ENCODE measurements at places on chromosomes 5 and 9.

DNA sequence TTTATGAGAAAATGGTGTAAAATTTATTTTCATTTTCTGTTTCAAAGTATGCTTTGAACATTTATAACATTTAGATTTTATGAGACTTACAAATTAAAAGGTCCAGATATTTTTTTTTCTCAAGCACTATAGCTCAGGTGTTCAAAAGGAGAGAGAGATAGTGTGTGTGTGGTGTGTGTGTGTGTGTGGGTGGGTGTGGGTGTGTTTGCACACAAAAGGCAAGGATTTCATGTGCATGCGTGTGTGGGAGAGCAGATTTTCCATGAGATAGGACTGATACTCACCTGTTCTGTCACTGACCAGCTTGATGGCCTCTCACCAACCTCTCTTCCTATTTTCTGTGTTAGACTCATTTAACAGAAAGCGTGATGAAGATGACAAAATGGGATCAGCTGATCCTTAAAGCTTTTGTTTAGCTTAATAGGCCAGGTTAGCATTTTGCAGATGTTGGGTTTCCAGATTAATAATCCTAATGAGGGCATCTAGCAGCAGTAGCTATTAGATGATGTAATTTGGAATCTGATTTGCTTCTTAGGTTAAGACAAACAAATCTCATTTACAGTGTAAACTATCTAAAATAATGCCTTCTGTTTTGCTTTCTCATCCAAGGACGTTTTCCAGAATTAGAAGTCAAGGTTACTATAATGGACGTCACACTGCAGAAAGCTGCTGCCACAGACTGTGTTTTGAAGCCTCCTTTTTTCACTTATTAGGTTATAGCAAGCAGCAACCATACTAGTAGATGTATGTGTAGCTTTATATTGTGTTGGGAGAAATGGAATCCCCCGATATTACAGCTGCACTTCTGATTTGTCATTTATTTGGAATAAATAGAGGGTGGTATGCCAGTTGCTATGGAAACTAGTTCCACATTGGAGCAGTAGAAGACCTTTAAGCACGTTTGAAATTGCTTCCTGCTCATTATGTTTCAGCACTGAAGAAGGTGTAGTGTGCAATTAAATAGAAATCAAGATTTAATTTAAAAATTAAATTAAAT lies 355.6 kb downstream of the TAF11L14 start:
- DNase-seq, result no peak

DNA sequence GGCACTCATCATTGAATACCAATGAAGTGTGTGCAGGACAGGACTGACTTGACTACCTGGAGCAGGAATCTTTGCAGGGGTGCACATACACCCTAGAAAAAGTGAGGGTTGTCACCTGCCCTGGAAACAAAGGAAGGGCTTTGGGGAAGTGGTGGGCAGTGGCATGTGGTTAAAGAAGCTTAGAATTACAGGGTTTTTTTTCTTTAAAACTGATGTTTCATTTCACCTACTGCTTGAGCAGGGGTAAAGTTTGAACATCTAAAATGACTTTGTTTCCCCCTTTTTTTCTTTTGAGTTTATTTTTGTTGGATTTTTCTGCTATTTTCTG lies 2.0 kb upstream of the KDM3B start:
- DNase-seq, result no peak

GRCh38 chr9:133260334-133261102 lies 14.5 kb downstream of the ABO start:
- no peak for DNase-seq

DNA sequence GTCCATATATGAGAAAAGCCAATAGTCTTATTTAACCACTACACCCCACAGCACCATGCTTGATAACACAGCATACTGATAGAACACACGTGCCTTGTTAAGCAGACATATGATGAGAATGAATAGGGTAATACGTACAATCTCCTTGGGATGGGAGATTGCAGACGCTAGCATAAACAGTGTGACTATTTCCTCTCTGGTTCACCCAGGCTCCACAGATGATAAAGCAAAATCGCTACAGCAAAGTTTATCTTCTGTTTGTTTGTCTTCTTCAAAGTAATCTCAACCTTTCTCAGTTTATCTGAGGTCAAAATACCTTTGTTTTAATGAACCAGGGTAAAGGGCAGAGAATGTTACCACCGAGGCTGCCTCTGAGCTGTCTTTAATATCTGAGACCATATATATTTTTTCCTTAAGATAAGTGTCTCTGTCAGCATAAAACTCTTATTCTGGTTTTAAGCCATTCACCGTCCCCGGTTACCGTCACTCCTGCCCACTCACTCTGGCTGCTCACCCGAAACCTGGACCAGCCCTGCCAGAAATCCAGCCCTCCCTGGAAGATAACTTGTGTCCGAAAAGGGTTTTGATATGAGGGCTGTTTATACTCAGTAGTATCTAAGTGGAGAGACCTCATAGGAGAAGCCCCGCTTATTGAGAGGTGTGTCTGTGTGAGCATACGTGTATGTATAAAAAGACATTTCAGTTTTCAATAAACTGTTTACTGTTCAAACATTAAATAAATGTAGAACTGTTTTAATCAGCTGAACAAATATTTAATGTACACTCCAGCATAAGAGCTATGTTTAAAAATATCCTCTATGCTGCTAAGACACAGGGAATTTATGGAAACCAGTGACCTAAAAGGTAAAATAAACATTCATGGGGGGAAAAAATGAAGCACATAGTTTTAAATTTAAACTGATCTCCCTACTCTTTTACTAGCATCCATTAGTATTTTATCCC lies 465.4 kb downstream of the RASEF start:
- no peak for DNase-seq

DNA sequence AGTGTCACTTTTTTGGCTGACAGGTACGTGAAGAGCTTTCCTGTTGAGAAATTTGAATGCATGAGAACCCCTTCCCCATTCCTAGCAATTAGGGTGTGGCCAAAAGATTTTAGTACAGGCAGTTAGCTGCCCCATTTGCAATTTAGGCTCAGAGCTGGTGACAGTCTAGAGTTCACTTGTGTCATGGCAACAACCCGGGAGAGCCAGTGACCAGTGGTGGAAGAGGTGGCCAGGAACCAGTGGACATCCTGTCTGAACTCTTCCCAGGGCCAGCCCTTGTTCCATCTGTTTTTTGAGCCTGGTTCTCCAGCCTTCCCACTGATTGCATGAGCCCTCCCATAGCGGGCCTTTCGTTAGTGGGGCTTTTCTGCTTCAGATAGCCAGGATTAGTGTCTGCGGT lies 2.5 kb upstream of the NEUROG1 start:
- DNase-seq, result no peak

- DNase-seq, result no peak
These were observed 70.7 kb upstream of the TAF1L start for GRCh38 chr9:32706004-32706724.

DNA sequence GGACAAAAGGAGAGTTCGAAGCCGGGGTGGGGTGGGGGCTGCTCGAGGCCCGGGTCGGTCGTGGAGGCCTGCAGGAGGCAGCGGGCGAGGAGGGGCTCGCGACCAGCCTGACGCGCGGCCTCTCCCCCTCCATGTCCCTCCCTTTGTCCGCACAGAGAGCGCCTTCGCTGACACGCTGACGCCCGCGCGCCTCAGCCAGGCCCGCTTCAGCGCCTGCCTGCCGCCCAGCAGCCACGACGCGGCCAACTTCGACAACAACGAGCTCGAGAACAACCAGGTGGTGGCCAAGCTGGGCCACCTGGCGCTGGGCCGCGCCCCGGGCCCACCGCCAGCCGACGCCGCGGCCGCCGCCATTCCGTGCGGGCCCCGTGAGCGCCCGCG lies 42.2 kb downstream of the NEURL1B start:
- no peak for DNase-seq

DNA sequence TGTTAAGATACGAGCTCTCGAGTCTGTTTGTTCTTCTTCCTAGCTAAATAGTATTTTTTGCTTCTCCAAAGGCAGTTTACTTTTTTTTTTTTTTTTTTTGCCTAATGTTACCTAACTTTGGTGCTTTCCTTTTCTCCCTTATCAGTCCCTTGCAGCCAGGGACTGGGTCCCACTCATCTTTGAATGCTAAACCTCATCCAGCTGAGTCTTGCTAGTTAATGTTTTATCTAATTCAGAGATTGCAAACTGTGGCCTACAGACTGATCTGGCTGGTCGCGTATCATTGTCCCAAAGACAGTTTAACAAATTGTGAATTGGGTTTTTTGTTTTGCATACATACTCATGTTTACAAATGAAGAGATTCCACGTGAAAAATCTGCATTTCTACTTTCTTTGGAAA lies 95.7 kb upstream of the EFNA5 start:
- DNase-seq, result no peak

GRCh38 chr5:148421661-148422060 lies 37.9 kb downstream of the FBXO38 start:
- no peak for DNase-seq

DNA sequence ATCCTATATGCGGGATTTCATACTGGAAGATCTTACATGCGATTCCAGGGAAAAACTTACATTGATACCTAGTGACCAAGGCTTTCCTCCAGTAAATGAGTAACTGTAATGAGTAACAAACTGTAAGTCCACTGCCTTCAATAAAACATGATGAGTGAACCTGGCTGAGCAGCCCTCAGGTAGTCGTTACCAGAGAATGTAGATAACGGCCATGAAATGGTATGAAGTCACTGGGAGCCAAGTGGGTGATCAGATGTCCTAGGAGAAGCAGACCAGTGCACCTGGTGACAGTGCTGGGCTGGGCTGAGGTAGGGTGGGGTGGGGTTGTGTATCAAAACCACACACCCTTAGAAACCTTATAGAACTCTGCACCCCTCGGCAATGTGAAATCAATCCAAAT lies 203.6 kb downstream of the ALDH1A1 start:
- no peak for DNase-seq

GRCh38 chr5:143585970-143586369 lies 182.5 kb upstream of the NR3C1 start:
- DNase-seq, result no peak

DNA sequence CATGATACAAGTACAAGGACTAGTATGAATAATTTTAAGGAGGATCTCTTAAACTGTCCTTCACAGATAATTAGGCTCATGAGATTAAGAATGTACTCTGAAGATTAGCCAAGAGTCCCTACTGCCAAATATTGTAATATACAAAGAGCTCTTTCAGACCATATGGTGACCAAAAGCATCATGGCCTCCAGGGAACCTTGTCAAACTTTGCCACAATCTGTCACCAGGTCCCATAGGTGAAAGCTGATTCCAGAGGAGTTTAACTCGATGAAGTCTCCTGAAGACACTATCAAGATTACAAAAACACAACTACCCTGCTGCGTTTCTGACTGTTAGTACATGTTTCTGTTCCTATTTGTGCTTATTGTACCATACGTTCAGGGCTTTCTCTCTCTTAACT lies 395.4 kb upstream of the ITGA1 start:
- DNase-seq, result no peak

GRCh38 chr9:92611621-92612285 lies 58.2 kb downstream of the IPPK start:
- no peak for DNase-seq

DNA sequence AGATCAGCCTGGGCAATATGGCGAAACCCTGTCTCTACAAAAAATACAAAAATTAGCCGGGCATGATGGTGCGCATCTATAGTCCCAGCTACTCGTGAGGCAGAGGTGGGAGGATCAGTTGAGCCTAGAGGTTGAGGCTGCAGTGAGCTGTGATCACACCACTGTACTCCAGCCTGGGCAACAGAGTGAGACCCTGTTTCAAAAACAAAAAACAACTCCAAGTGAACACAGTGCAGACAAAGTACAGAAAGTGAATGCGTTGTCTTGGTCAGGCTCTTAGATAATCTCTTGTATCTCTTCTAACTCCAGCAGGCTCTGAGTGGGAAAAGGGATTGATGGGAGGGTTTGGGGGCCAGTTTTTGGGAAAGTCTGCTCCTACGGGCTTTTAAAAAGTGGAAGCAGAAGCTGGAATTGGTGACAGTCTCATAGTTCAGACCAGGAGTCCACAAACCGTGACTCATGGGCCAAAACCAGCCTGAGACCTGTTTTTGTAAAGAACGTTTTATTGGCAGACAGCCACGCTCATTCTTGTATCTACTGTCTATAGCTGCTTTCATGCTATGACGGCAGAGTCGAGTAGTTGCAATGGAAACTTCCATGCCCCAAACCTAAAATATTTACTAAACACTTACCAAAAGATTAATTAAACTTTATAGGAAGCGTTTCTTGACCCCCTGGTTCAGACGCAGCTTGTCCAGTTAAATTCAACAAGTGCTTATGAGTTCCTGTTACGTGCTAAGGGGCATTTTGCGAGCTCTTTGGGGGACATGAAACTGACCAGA lies 32.9 kb downstream of the NDST1 start:
- DNase-seq, result no peak

DNA sequence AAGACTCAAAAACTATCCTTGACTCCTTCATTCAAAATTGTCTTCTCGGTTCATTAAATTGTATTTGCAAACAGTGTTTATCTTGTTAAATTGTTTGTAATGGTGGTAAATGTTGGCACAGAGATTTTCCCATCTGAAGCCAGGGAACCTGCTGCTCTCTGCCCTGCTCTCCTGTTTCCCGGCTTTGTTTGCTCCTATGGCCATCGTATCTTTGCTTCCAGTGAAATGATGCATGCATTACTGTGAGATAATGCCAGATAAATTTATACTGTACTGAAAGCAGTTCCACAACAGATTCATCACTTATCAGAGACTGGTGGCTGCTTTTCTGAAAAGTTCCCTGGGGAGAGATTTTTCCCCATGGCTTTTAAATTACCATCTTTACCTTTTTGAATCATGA lies 81.4 kb downstream of the CD180 start:
- no peak for DNase-seq

- no peak for DNase-seq
These were observed 1997.7 kb downstream of the MAT2B start for GRCh38 chr5:165502893-165503691.

DNA sequence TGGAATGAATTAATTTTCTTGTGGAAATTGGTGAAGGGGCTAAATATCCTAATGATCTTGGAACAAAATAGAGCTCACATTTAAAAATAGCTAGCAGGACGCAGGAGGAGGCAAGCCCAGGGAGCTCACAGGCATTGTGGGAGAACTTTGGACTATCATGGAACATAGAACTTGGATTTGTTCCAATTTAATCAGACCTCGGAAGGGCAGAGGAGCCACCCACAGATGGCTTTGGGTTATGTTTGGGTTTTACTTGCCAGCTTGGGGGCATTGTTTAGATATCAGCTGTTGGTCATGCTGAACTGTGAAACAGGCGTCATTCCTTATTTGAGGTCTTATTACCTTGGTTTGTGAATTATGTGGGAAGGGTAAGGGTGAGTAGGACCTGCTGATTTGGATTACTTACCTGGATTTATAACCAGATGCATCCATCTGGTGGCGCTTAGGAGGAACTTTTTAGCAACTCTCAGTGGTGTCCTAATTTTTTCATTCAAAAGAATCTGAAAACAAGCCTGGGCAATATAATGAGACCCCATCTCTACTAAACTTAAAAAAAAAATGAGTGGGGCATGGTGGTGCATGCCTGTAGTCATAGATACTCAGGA lies 14.1 kb upstream of the PTGR1 start:
- DNase-seq, result no peak

DNA sequence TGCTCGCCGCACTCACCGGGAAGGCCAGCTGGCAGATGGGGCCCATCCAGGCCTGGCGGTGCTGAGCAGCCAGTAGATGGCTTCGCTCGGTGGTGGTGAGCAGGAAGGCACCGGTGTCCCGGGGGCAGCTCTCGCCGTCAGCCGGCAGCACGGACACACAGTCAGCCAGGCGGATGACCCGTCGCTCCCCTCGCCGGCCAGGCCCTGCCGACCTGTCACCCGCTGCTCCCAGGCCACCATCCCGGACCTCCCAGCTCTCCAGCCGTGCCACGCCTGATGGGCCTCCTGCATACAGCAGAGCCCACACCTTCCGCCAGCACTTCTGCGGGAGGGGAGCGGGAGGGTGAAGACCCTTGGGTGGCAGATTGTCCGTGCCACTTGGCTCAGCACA lies 1.4 kb downstream of the DOK3 start:
- DNase-seq, result no peak

- no peak for DNase-seq
These were observed 5.6 kb downstream of the C5orf24 start for GRCh38 chr5:134851307-134851923.

Data from stimulated activated CD4-positive, alpha-beta T cell treated with anti-CD3 and anti-CD28 coated beads, Interleukin-4, amount 100 ng/mL, for 24 hours (primary cell).